Suprapubic skin (tissue), 4 donors: ENCODE measurements at places on chromosomes 13 and 19.
A peak's percentile ranks its signal among the peaks of the same experiment; 100 is the strongest.

DNA sequence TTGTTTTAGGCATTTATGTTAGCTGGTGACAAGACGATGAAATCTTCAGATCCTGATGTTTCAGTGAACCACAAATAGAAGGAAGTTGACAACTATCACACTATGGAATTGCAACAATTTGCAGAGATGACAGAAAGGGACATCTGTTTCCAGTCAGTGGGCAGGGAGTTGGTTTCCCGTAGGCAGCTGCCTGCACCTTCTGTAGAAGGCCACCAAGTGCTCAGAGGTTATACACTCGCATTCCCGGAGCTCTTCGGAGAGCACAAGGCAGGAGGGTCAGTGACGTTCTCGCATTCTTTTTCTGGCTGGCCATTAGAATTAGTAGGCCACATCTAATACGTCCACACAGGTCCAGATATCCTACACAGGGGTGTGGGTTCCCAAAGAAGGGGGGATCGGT lies 129.4 kb downstream of the SHISA2 start:
- DNase-seq, result no peak

- no peak for DNase-seq
Measured at GRCh38 chr13:78881751-78882150, 222.8 kb upstream of the OBI1 start.

DNA sequence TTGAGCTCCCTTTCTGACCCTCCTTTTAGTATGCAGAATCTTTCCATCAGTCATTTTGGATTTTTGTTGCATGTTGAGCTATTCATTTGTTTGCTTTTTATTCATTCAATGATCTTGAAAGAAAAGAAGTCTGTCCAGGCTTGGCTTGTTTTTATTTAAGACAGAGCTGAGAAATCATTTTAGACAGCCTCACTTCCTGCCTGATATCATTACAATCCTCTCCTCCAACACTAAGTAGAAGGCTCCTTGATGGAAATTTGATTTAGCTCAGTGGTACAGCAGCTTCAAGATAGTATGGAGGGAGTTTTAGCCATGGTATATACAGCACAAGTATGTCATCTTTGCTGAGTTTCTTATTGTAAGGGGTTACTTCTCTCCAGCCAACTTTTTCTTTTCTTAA lies 28.4 kb downstream of the MBNL2 start:
- no peak for DNase-seq

DNA sequence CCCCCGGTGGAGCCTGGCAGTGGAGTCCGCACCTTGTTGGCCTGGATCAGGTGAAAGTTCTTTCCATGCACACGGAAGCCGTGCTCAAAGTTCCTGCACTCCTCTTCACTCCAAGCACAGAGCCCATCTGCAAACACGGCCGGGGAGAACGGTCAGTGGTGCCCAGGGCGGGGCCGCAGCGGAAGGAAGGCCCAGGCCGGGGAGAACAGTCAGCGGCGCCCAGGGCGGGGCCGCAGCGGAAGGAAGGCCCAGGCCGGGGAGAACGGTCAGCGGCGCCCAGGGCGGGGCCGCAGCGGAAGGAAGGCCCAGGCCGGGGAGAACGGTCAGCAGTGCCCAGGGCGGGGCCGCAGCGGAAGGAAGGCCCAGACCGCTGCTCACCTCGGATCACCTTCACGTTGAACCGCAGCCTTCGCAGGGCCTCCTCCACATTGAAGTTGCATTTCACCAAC lies 20.6 kb upstream of the PLPP2 start:
- DNase-seq, result no peak

GRCh38 chr19:35740423-35741202 lies 1.6 kb downstream of the IGFLR1 start:
- peak; percentile 99 for DNase-seq

GRCh38 chr19:47615714-47616113 lies 6.8 kb downstream of the BICRA start:
- no peak for DNase-seq

DNA sequence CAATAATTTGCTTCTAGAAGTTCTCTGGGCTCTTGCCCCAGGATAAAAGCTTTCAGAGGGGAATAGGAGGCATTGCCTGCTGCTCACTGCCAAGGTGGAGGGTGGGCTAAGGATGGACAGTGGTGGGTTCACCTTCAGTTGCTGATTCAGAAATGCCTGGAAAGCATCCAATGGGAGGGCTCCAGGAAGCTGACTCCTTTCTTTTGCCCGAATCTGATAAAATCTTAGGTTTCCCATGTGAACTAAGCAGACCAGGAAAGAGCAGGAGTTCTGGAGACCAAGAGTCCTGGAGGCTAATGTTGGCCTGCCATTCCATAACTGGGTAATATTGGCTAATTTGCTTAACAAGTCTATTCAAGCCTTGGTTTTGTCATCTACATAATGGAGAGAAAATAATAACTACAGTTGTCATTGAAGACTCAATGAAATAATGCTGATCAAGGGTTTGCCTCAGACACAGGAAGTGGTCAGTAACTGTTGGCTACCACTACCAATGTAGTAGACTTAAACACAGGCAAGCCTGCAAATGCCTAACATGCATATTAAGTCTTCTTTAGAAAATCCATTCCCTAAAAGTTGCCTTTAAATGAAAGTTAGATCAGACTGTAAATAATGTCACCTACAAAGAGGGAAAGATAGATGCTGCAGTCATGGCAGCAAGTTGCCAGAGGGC lies 528.4 kb upstream of the NBEA start:
- no peak for DNase-seq

DNA sequence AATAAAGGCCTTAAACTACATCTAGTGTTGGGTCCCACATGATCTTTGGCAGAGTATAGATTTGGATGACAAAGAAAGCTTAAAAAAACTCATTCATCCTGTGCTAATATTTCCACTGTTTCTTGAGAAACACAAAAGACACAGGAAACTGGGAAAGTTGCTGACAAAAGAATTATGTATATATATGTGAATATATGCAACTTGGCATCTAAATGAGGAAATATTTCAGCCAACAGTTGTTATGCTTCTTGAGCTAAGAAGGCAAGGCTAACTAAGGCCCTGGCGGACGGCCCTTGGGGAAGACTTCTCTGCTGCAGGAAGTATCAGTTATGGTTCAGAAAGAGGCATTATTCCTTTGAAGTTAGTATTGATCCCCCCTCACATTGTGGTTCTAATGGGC lies 491.8 kb downstream of the DIAPH3 start:
- DNase-seq, result no peak

DNA sequence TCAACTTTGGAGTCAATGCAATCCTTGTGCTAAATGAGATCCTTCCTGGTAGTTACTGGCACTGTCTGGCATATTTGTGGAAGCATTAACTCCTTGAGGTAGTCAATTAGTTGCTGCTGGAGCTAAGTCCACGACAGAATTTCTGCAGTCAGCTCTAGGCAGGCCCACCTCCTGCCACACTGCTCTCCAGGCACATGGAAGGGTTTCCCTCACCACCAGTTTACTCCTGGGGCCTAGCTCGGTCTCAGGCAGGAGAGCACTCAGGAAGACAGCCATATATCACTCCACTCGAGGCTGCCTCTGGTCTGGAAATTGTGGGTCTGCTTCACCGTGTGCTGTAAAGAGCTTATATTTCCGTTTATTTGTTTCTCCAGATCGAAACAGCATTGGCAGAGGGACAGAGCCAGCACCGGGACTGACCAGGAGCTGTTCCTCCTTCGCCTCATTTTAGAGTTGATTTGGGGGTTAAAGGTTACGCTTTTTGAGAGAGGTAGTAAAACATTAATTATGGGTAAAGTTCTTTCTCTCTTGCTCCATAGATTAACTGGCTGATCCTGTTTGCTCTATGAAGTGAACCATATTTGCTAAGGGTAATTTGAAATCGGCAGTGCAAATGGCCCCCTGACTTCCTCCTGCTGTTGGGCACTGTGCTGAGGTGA lies 20.6 kb upstream of the GTF3A start:
- DNase-seq, result no peak

DNA sequence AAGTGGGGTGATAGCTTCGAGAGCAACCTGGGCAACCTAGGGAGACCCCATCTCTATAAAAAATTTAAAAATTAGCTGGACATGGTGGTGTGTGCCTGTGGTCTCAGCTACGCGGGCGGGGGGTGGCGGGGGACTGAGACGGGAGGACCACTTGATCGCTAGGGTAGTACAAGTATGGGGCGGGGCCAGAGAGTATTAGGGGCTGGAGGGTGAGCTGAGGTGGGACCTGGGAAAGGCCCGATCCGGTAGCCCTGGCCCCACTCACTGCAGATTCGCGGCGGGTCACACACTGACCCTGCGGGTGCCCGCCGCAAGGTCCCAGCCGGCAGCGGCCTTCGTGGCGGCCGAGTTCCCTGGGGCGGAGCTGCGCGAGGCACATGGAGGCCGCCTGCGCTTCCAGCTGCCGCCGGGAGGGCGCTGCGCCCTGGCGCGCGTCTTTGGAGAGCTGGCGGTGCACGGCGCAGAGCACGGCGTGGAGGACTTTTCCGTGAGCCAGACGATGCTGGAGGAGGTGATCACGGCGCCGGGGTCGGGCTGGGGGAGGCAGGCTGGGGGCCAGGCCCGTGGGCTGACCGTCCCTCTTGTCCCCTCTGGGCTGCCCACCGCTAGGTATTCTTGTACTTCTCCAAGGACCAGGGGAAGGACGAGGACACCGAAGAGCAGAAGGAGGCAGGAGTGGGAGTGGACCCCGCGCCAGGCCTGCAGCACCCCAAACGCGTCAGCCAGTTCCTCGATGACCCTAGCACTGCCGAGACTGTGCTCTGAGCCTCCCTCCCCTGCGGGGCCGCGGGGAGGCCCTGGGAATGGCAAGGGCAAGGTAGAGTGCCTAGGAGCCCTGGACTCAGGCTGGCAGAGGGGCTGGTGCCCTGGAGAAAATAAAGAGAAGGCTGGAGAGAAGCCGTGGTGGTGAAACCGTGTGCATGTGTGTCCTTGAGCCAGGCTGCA lies 2.0 kb upstream of the ARHGAP45 start:
- DNase-seq, result no peak

- no peak for DNase-seq
Measured at GRCh38 chr13:107864543-107865317, 350.6 kb downstream of the LIG4 start.

- no peak for DNase-seq
Measured at GRCh38 chr13:39054112-39054511, 15.9 kb downstream of the NHLRC3 start.

DNA sequence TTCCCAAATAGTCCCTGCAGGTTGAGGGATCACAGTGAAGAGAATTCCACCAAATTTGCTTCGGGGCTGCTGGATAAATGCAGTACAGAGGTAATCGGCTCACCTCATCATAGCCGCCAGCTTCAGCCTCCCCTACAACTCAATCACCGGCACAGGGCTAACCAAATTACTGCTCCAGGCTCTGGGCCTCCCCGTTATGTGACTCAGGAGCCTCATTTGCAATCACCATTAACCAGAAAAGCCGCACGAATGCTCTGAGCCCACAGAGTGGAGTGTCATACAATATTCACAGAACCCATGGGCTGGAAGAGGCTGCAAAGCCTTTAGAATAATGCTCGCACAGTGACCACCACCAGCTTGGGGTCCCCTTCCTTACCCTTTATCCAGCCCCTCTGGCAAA lies 4.9 kb downstream of the SIAH3 start:
- DNase-seq, result no peak

- no peak for DNase-seq
Measured at GRCh38 chr19:46299695-46300094, 2.9 kb downstream of the HIF3A start.

DNA sequence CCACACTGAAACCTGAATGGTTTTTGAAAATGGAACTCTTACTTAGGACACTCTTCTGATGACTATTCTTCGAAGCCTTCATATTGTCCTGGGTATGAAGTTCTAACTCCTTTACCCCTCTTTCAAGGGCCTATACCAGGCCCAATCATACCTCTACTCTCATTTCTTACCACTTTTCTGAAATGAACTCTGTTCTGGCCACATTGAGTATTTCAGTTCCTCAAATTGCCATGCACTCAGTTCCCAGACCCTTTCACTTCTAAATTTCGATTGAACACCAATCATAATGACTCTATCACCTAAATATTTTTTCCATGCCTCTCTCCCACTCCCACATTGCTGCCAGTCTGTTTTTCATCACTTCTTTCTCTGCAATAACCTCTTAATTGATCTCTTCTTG lies 53.7 kb downstream of the LACC1 start:
- no peak for DNase-seq

DNA sequence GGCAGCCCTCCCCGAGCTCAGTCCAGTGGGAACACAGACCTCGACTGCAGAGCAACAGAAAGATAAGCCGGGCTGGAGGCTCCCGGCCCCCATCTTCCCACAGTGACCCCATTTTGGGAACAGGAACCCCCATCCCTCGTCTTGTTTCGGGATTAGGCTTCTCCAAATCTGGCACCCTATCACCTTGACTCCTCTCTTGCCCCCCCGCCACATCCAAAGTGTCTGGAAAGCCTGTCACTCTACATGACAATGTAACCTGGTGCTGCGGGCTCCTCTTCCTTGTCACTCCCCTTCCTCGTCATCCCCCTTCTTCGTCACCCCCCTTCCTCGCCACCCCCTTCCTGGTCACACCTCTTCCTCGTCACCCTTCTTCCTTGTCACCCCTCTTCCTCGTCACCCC lies 10.1 kb downstream of the PAK4 start:
- DNase-seq, result no peak

DNA sequence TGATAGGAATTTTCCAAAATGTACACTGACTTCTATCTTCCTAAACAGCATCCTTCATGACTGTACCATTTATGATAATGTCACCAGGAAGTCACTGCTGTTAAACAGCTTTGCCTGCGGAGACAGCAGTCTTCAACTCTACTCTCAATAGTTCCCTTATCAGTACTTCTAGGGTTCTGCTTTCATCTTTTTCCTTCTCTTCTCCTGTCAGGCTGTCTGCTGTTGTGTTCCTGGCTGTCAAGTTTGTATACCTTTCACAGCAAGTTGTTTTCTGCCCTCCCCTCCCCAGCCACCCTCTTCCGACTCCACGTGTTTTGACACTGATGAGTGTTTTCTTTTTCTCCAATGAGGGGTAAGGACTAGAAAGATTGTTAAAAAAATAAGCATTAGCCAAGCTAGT lies 2.2 kb downstream of the UPF3A start:
- no peak for DNase-seq

GRCh38 chr13:97325738-97326137 lies 103.6 kb downstream of the MBNL2 start:
- no peak for DNase-seq

DNA sequence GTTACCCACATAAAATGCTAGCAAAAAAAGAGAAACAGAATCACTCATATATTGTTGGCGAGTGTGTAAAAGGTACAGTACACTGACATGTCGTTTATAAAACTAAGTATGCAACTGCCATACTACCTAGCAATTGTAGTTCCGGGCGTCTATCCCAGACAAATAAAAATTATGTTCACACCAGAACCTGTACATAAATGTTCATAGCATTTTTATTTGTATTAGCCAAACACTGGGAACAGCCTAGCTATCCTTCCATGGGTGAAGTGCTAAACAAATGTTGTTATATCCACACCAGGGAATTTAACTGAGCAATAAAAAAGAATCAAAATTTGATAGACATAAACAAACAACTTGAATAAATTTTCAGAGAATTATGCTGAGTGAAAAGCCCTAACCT lies 28.9 kb upstream of the POSTN start:
- no peak for DNase-seq

- no peak for DNase-seq
Measured at GRCh38 chr13:86563308-86563707, 764.1 kb upstream of the SLITRK6 start.

GRCh38 chr19:18297308-18297707 lies 15.9 kb upstream of the JUND start:
- no peak for DNase-seq

- no peak for DNase-seq
Measured at GRCh38 chr13:106610486-106610885, 42.5 kb upstream of the ARGLU1 start.
